ENCODE measurements at places on chromosomes 11 and 22. TPM values are rescaled to one million over a fixed set of nuclear protein-coding genes. Genes with fewer than 3 reads are reported as not detected.
A peak's percentile ranks its signal among the peaks of the same experiment; 100 is the strongest.

- DNase-seq, result peak; percentile 69
Measured at GRCh38 chr11:36564376-36565030, 3.3 kb upstream of the RAG1 start.

GRCh38 chr11:14370496-14370895 lies 11.5 kb upstream of the RRAS2 start:
- DNase-seq, result no peak

- no peak for DNase-seq
Measured at GRCh38 chr22:44525941-44526778, 28.1 kb upstream of the RTL6 start.

GRCh38 chr11:71519546-71519945 lies 7.5 kb upstream of the KRTAP5-7 start:
- no peak for DNase-seq

GRCh38 chr11:45025716-45026492 lies 75.2 kb upstream of the TP53I11 start:
- peak; percentile 30 for DNase-seq

DNA sequence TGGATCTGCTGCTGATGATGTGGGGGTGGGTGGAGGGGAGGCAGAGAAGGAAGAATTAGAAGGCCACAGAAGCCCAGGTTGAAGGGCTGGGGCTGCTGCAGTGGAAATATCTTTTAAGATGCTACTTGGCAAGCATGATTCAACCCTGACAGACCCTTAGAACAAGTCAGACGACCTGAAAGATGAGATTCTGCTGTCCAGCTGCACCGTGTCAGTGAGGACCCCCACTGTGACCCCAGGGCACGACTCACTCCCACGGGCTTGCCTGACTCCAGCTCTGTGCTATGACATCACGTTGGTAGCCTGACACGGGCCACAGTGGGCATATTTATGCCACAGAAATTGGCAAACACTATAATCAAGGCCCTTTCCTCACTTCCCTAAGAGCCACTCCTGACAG lies 36.0 kb downstream of the LRFN4 start:
- no peak for DNase-seq

GRCh38 chr22:23796461-23796860 lies 9.7 kb downstream of the SMARCB1 start:
- DNase-seq, result no peak

DNA sequence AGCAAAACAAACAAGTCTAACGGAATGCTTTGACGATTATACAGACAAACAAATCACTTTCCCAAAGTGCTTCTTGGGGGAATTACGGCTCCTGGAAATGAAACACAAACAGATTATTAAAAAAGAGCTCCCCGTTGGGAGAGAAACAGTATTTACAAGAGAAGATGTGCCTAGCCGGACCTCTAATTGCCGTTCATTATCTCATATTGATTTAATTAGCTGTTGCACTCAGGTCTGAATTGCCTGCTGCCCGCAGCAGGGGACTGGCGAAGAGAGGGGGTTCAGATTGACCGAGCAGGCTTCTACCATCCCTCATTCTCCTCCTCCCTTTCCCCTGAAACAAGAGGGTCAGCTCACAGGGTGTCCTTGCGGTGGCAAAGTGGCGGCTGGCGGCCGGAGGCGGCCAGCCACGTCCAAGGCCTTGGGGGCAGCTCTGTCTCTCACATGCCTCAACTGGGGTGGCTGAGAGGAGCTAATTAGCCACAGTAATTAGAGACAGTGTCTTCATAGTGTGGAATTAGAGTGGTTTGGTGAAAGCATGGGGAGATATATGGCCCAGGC lies 295.1 kb downstream of the MIAT start:
- DNase-seq, result no peak

DNA sequence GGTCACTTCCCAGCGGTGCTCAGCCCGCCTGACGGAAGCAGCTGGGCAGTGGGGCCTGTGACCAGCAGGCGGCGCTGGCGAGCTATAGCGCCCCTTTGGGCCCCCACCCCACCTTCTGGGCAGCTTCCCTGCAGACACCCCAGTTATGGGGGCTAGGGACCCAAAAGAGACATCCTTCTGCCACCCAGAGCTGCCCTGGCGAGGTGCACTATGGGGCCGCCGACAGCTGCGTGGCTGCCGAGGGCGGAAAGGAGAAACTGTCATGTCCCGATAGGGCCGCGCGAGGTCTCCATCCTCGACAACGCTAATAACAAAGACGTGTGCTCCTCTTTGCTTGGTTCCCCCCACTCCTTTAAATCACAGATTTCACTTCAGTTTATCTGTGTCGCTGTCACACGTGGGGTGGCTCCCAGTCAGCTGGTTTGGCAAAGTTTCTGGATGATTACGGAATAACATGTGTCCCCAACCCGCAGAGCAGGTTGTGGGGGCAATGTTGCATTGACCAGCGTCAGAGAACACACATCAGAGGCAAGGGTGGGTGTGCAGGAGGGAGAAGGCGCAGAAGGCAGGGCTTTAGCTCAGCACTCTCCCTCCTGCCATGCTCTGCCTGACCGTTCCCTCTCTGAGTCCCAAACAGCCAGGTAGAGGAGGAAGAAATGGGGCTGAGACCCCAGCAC lies 673 bp upstream of the MYO7A start:
- peak; percentile 46 for DNase-seq

- DNase-seq, result no peak
Measured at GRCh38 chr11:31414338-31414737, 44.7 kb downstream of the DNAJC24 start.

GRCh38 chr11:134535029-134536025 lies 123.3 kb upstream of the B3GAT1 start:
- DNase-seq, result no peak

BIK gene
- total RNA-seq, result 1.6 TPM

HEPACAM gene
- not detected for total RNA-seq

HBE1 gene
- total RNA-seq, result not detected

NUDT22 gene
- 26.9 TPM for total RNA-seq

ELF5 gene
- total RNA-seq, result not detected

TRIM29 gene
- total RNA-seq, result not detected

NNMT gene
- not detected for total RNA-seq

BTBD18 gene
- total RNA-seq, result not detected

Data from CD4-positive, alpha-beta T cell (primary cell).